ENCODE measurements at places on chromosomes 2 and 18.

GRCh38 chr2:38991899-38992298 is 102.2 kb downstream of the ARHGEF33 start:
- no peak for DNase-seq

GRCh38 chr2:3280683-3281520 is 96.7 kb downstream of the EIPR1 start:
- DNase-seq: no peak

DNA sequence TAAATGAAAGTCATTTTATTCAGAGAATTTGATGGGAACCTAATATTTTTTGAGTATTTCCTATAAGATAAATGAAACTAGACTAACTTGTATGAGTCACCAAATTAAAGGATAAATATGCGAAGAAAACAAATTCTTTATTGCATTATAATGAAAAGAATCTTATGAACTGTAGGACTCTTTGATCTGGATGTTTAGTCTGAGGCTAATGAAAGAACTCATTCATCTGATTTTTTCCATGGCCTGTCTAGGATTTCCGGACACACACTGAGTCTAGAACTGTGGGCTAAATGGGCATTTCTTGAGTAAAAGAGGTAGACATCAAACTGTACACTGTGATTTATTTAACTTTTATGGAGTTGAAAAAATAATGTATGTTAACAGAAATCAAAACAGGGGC is 43.0 kb downstream of the ZNF519 start:
- DNase-seq: no peak

GRCh38 chr2:199932312-199932855 is 21.3 kb downstream of the C2orf69 start:
- DNase-seq: no peak

DNA sequence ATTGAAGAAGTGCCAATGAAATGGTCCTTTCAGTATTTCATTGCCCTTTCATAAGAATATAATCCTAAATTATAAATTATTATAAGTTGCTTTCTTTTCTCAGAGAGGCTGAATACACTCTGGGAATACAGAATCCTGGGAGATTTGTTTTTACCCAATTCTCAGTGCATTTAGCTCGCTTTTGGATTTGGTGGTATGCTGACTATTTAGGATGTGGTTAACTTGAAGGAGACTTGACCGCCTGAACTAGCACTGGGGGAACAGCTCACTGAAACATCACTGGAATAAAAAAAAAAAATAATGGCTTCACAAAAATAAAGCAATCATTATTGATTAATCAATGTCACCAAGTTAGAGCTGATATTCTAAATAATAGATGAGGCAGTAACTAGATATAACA is 10.2 kb downstream of the TNFAIP6 start:
- no peak for DNase-seq

DNA sequence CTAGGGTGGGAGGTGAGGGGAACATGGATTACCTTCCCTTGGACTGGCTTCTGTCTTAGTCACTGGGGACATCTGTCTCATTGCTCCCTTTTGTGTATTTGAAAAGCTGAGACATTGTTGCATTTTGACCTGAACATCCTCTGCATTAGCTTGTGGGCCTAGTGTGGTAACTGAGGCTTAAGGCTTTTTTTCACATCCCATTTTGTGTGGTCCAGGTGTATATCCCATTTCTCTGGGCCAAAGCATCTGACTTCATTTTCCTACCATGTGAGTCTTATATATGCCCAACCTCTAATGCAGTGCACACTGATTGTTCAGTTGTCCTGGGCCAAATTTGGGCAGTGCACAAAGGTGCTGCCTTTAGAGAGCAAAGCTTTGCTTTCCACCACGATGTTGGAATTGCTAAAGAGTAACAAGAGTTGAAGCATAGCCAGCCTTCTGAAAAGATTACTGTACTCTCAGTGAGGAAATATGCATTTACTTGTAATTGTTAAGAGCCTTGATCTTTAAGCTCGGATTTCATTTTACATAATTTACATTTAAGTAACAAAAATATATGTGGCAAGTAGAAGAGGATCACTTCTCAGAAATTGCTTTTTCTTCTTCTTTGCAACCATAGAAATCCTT is 13.3 kb downstream of the PRKCE start:
- DNase-seq: no peak

DNA sequence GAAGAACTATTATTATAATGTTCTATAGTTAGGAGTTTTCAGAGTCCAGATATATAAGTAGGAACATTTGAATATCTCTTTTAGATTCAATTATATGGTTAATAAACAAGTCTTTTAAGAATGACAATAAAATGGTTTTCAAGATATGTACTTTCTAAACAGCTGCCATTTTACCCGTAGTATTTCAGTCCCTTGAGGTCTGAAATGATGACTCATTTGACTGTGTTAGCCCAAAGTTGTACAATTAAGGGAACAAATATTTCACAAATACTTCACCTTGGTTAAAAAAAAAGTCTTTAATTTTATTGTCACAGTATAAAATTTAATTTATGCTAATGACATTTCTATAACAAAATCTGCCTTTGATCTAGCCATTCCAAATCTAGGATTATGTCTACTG is 91.6 kb upstream of the TANK start:
- DNase-seq: peak; percentile 12

- DNase-seq: no peak
Observed at GRCh38 chr2:107001551-107001950, 115.6 kb upstream of the ST6GAL2 start.

DNA sequence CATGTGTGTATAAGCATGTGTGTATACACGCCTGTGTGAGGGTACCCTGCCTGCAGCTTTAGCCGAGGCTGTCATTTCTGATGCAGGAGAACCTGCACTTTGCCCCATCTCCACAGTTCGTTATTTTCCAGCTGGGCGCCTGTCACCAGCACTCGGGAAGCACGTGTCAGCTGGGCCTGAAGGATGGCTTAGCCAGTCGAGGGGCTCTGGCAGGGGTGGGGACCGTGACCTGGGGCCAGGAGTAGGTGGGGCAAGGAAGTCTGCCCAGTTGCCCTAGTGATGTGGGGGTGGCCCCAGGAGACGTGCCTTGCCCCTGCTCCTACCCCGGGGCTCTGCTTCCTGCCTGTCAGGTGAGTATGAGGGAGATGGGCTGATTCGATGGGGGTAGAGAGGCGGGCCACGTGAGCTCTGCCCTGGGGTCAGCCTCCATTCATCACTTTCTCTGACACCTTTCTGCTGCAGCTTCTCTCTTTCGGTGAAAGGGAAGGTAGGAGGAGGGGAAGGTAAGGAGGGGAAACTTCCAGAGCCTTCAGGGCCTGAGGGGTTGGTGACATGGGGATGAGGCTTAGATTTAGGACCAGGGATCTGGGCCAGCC is 130.6 kb upstream of the SKOR2 start:
- no peak for DNase-seq

GRCh38 chr2:88181511-88181910 is 11.4 kb downstream of the THNSL2 start:
- DNase-seq: no peak

GRCh38 chr18:63131106-63131958 is 188.2 kb downstream of the BCL2 start:
- peak; percentile 54 for DNase-seq

All from T-helper 1 cell (primary cell).